Activated CD4-positive, alpha-beta T cell treated with anti-CD3 and anti-CD28 coated beads for 48 hours (primary cell): ENCODE measurements at places on chromosomes 2 and 18.

GRCh38 chr2:233967164-233967563, 50.0 kb downstream of the TRPM8 start:
- DNase-seq, result no peak

GRCh38 chr2:45904267-45904945, 252.9 kb downstream of the PRKCE start:
- peak; percentile 34 for DNase-seq

DNA sequence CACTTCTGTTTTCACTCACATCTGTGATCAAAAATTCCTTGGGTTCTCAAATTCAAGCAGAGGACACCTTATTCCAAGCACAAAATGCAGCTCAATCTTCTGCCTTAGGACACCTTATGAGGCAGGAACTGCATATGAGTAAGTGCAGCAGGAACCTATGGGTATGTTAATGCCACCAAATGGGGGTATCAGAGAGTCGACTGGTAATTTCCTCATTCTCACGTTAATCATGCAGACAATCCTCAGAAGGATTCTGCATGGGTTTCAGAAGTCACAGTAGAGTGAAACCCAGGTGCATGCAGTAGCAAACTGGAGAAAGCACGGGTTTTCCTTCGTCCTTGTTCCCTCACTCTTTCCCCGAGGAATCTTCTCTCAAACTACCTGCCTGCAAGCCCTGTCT, 452.8 kb downstream of the CBLN2 start:
- no peak for DNase-seq

- no peak for DNase-seq
Observed at GRCh38 chr18:48771641-48772375, 179.0 kb downstream of the SMAD7 start.

DNA sequence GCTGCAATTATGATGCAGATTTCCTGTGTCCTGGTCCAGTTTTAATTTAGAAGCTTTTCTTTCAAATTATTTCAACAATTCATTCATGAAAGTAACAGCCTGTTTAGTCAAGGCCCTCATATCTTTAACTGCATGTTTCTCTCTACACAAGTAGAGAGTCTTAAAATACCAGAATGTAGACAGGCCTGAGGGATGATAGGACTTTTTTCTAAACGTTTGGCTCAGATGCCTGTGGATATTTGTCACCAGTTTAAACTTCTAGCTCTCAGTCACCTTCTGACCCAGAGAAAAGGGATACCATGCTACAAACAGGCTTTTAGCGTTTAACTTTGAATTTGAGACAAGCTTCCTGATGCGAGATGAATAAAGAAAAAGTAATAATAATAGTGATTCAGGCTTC, 15.7 kb downstream of the COL5A2 start:
- DNase-seq, result no peak

DNA sequence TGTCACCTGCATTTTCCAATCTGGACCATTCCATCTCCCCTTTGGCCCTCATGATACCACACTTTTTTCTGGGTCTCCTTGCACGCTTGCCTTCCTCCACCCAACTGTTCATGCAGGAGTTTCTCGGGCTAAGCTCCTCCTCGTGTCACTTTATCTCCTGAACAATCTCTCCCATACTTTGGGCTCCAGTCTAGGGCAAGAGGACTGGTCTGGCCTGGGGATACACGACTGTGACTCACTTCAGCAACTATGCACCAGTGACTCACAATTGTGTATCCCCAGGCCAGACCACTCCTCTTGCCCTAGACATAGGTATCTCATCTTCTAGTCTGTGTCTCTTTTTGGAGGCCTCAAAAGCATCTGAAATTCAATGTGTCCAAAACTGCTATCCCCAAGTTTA, 149.4 kb upstream of the PTPRM start:
- DNase-seq, result no peak

DNA sequence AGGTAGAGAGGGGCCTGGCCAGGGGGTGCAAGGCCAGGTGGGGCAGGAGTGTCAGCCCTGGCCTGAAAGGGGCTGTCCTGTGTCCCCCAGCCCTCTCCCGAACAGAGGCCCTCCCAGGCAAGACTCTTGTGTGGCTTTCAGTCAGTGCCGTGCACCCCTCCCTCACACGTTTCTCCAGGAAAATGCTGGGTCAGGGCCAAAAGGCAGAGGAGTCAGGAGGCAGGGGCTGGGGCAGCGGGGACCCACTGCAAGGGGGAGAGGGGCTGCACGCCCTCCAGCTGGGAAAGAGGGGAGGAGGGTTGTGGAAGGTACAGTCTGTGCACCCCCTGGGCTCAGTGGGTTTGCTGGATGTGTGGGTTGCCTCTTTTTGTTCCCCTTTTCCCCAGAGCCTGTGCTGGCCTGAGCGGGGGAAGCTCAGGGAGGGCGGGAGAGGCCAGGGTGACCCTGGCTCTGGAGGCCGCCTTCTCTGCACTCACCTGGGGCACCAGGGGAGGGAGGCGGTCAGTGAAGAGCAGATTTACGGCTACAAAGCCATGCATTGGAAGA, 4.1 kb downstream of the KCNF1 start:
- no peak for DNase-seq

DNA sequence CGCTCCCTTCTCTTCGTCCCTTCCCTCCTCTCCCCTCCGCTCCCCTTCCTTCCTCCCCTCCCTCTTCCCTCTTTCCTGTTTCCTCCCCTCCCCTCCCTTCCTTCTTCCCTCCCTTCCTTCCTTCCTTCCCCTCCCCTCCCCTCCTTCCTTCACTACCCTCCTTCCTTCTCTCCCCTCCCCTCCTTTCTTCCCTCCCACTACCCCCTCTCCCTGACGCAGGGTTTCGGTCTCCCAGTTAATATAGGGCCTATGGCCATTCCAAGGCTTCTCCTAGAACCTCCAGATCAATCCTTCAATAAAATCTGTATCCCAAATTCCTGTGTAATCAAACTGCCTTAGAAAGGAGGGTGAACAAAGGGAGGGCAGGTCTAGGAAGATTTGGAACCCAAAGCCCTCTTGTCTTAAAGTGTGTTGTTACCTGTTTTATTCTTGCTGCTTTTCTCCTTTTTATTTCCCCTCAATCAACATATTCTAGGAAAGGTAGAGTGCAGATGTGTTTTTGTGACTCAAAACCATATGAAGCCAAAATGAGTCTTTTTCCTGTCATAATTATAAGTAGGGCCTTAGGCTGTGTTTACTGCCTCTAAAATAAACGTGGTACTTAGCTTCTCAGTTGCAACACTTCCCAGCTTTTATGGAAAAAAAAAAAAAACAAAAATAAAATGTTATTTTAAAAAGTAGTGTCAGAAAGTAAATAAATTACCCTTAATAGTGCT, 53.7 kb downstream of the GPD2 start:
- no peak for DNase-seq

DNA sequence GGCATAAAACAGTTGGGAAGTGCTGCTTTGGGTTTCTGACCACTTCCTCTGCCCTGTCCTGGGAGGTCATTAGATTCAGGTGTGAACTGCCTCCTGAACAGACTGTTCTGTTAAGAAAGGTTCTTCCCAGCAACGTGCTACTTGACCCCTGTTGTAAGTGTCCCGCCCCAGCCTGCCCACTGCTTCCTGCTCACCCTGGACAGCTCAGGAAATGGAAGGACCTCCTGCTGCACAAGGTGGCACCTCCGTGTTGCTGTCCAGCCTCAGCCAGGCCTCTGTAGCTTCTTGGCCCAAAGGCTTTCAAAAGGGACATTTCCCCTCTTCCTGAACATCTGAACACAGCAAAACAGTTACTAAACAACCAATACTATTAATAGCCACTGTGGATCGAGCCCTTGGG, 5.3 kb downstream of the TOGARAM2 start:
- DNase-seq, result no peak

DNA sequence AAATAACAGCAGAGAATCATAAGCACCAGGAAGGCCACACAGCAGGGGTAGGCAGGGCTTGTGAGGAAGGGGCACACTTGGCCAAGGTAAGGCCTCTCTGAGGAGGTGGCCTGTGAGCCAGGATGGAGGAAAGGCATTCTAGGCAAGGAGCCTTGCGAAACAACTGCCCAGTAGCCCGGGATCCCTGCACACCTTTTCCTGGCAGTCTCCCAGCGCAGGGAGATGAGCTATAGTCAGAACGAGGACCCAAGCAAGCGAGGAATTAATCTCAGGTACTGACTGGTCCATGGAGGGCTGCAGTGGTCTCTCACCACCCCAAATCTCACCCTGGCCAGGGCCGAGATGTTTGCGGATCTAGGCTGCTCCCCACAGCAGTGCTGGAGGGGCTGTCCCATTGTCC, 64.9 kb upstream of the STPG4 start:
- DNase-seq, result no peak

GRCh38 chr2:102771114-102771513, 9.3 kb downstream of the TMEM182 start:
- DNase-seq, result no peak

DNA sequence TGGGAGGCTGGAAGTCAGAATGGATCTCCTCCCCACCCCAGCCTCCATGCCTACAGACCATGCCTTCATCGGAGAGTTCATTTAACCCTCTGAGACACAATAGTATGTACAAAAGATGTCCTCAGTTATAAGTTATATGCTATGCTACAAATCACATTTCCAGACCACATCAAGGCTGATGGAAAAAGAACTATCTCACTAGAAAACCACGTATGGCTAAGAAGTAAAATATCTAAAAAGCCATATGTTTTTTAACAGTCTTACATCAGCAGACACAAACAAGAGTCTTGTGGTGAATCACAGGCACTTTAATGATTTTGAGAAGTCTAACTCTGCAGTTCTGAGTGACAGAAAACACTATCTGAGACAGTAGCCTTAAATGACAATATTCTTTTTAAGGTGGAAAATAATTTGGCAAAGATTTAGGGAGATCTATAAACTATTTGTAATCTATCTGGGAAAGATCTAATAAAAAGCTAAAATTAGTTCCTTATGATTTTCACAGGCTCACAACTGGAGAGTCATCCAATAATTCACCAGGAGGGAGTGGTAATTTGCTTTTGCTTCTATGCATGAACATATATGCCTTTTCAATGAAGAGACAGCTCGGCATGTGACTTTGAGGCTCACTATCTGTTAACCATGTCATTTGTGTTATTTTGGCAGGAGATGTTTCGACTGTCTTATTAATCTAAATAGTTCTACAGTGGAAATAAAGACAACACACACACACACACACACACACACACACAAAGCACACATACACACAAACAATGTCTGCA, 197.5 kb downstream of the IRS1 start:
- no peak for DNase-seq

DNA sequence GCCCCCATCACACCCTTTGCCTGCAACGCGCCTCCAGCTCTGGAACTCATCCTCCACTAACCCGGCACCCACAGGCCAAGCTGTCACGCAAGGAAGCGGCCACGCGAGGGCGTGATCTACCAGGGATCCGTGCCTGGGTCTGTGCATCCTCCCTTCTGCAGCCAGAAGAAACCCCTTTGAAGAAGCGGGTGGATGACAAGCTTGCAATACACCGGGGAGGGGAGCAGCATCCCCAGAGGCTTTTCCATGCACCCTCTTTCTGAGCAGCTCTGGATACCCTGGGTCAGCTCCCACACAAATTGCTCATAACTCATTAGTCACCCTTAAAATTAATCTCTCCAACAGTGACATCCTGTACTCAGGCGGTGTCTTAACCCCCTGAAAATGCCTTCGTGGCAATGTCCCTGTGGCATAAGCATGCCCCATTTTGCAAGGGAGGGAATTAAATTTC, 47.6 kb downstream of the PDCL3 start:
- peak; percentile 84 for DNase-seq

DNA sequence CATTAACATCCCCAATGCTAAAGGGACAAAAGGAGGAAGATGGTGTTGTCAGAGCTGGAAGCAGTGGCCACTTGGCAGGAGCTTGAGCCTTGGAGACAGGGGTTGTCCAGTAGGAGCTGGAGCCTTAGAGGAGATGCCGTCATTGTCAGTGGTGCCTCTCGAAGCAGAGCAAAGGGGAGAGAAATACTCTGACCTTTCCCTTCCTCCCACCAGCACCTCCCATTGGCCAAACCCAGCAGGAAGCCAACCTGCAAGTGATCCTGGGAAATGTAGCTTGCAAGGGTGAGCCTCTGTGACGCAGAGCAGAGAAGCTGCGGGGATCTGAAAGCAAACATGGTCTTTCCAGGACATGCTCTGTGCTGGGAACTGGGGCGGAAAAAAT, 33.7 kb upstream of the MRPL19 start:
- DNase-seq, result no peak

DNA sequence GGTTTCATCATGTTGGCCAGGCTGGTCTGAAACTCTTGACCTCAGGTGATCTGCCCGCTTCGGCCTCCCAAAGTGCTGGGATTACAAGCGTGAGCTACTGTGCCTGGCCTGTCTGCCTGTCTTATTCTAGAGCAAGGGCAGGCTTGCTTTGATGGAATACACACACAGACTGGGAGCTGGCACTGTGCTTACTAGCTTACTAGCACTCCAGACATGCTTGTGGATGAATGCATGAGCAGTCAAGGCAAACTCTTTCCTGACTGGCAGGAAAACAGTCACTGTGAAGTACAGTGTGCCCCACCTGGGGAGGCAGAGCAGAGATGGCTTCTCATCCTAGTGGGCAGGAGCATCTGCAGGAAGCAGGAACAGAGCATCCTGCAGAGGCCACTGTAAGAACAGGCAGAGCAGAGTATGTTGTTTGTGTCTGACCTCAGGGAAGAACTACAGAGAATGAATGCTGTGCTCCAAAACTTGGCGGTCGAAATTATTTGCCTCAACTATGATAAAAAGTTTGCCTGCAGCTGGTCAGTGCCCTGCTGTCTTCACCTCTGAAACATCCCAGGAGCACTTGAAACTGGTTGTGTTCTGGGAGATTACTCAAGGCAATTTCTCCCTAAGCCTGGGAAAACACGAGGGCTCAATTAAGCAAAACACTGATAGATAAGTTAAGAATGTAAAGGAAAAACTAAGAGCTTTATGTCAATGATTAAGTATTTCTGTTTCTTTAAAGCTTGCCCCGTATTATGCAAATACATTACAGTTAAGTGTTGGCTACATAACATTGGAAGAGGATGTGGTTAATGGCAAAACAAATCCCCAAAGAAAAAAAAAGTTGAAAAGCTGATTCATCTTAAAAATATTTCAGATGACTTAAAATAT, 102.4 kb downstream of the VAPA start:
- DNase-seq, result no peak

DNA sequence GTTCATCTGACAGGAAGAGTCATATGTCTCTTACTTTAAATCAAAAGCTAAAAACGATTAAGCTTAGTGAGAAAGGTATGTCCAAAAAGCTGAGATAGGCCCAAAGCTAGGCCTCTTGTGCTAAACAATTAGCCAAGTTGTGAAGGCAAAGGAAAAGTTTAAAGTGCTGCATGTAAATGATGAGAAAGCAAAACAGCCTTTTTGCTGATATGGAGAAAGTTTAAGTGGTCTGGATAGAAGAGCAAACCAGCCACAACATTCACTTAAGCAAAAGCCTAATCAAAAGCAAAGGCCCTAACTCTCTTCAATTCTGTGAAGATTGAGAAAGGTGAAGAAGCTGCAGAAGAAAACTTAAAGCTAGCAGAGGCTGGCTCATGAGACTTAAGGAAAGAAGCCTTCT, 511.3 kb upstream of the FAM98A start:
- DNase-seq, result no peak
